ENCODE measurements at places on chromosomes 2 and 18. TPM values are rescaled to one million over a fixed set of nuclear protein-coding genes. Genes with fewer than 3 reads are reported as not detected.

- no peaks in the 10 kb centered on the region for H3K27me3 ChIP-seq
- H3K36me3 ChIP-seq: no peaks in the 10 kb centered on the region
- H3K4me3 ChIP-seq: no peak overlapping the region
- H3K4me1 ChIP-seq: peaks cover 18% of the 10 kb centered on the region
- no peak for DNase-seq
These were observed 60.6 kb downstream of the SCG2 start for GRCh38 chr2:223541546-223541945.

SERPINB7 gene
- 78.2 TPM for total RNA-seq

GRCh38 chr2:241563031-241563507, 4.5 kb downstream of the BOK start:
- DNase-seq: no peak
- no peaks in the 10 kb centered on the region for H3K4me1 ChIP-seq
- no peak overlapping the region for H3K27ac ChIP-seq
- peaks cover 3% of the 10 kb centered on the region for H3K27me3 ChIP-seq

DNA sequence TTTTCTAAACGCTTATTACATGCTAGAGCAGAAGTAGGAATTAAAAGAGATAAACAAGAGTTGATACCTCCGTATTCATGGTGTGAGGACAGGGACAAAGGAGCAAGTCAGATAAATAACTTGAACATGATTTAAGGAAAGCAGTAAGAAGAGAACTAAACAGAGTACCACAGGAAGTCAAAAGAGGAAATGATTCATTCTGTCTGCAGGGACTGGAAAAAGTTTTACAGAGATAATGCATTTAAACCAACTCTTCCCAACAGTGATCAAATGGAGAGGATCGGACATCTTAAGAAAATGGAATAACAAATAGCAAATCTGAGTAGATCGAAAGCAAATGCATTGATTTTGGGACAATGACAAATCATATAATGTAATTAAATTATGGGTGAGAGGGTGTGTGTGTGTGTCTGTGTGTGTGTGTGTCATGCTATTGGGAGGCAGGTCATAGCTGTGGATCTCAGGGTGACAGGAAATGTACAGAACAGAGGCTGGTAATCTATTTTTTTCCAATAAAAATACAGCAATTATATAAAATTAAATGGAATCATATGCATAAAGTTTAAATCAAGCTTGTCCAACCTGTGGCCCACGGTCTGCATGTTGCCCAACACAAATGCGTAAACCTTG, 113.4 kb downstream of the MC4R start:
- H3K4me1 ChIP-seq: no peaks in the 10 kb centered on the region
- H3K36me3 ChIP-seq: no peaks in the 10 kb centered on the region
- H3K27me3 ChIP-seq: no peaks in the 10 kb centered on the region
- DNase-seq: no peak
- H3K27ac ChIP-seq: no peak overlapping the region

- DNase-seq: no peak
- H3K4me1 ChIP-seq: peaks cover 25% of the 10 kb centered on the region
- no peaks in the 10 kb centered on the region for H3K27me3 ChIP-seq
- no peaks in the 10 kb centered on the region for H3K36me3 ChIP-seq
These were observed 65.4 kb downstream of the TACR1 start for GRCh38 chr2:75133621-75134570.

GRCh38 chr2:118496870-118497611, 350.4 kb downstream of the EN1 start:
- H3K36me3 ChIP-seq: no peaks in the 10 kb centered on the region
- no peak for DNase-seq
- H3K4me1 ChIP-seq: no peaks in the 10 kb centered on the region
- H3K27ac ChIP-seq: no peak overlapping the region

GPBAR1 gene
- 5.7 TPM for total RNA-seq

GRCh38 chr18:45136381-45137086, 455.8 kb downstream of the SETBP1 start:
- peaks cover 4% of the 10 kb centered on the region for H3K27me3 ChIP-seq
- no peak for DNase-seq
- H3K4me1 ChIP-seq: peaks cover 4% of the 10 kb centered on the region

FAM110C gene
- total RNA-seq: 2.6 TPM

DNA sequence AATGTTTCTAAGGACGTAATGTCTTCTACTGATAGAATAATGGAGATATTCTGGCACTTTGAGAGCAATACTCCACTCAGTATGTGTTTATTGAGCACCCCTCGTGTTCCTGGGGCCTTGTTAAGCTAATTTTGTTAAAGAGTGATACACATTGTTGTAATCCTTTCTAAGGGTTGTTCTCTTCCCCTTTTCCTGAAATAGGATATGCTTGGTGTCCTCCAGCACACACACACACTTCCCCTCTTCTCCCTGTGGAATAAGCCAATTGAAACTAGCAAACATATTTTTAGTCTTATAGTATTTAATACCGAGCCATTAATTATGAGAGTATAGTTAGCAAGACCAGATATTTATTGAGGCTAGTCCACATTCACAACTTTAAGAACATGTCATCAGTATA, 114.1 kb downstream of the CRIM1 start:
- H3K27me3 ChIP-seq: no peaks in the 10 kb centered on the region
- H3K27ac ChIP-seq: no peak overlapping the region
- DNase-seq: no peak
- H3K36me3 ChIP-seq: peaks cover 42% of the 10 kb centered on the region
- no peak overlapping the region for H3K4me3 ChIP-seq

GRCh38 chr2:65583061-65583460, 150.7 kb upstream of the SPRED2 start:
- no peaks in the 10 kb centered on the region for H3K4me1 ChIP-seq
- DNase-seq: no peak

GRCh38 chr2:199861132-199861774, 10.3 kb upstream of the FTCDNL1 start:
- peaks cover 41% of the 10 kb centered on the region for H3K27me3 ChIP-seq
- no peak overlapping the region for H3K4me3 ChIP-seq
- no peaks in the 10 kb centered on the region for H3K4me1 ChIP-seq
- DNase-seq: no peak
- no peak overlapping the region for H3K27ac ChIP-seq

DNA sequence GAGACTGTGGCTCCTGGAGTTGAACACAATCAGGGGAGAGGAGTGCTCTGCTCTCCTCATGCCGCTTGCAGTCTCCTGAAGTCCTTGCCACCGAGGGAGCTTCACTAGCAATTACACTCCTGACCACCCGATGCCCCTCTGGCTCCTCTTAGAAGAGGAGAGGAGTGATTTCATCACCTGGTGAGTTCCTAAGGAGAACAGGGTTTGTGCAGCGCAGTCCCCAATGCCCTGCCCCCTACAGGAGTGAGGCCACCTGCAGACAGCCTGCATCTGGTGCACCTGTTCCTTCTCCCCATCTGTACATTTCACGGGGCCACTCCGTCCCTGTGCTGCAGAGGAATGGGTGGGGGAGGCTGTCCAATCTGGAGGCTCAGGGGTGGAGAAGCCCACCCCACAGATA, 267.2 kb downstream of the HRH4 start:
- peaks cover 19% of the 10 kb centered on the region for H3K4me1 ChIP-seq
- H3K4me3 ChIP-seq: no peak overlapping the region
- no peak for DNase-seq
- H3K27ac ChIP-seq: no peak overlapping the region
- peaks cover 16% of the 10 kb centered on the region for H3K27me3 ChIP-seq

SLC30A3 gene
- 0.53 TPM for total RNA-seq

EVA1A gene
- total RNA-seq: 10.8 TPM

DNA sequence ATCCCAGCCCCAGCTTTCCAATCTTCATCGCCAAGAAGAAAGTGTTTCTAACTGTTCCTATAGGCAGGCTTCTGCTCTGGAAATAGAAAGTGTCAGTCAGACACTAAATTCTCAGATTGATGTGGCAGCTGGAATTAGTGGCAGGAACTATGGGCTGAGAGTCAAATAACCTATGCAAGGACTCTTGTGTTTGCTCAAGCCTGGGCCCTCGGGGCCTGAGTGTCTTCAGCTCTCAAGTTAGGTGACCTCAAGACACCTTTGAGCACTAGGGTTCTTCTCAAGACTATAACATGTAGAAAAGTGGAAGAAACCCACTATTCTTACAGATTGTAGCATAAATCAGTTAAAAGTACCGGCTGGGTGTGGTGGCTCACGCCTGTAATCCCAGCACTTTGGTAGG, 694.5 kb downstream of the RNF144A start:
- no peak overlapping the region for H3K27ac ChIP-seq
- peaks cover 9% of the 10 kb centered on the region for H3K27me3 ChIP-seq
- no peak for DNase-seq

DNA sequence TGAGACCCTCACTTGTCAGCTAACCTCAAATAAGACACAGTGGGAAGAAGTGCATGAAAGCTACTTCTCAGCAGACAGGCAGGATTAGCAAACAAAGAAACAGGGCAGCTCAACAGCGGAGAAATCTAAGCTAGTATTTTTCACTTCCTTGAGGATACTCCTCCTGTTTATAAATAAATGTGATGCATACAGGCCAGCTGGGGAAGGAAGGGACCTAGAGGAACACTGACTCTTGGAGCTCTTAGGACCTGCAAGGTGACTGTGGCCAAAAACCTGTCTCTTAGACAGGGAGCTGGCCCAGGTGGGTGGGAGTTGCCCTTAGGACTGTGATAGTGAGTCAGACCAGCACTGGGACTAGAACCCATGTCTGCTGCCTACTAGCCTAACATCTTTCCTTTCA, 4.8 kb downstream of the REEP1 start:
- H3K4me3 ChIP-seq: no peak overlapping the region
- peaks cover 51% of the 10 kb centered on the region for H3K27me3 ChIP-seq
- no peak for DNase-seq
- no peaks in the 10 kb centered on the region for H3K36me3 ChIP-seq

GRCh38 chr2:24913911-24914310, 6.1 kb downstream of the ADCY3 start:
- H3K4me1 ChIP-seq: peaks cover 23% of the 10 kb centered on the region
- H3K27ac ChIP-seq: no peak overlapping the region
- H3K36me3 ChIP-seq: peaks cover 23% of the 10 kb centered on the region
- no peak overlapping the region for H3K4me3 ChIP-seq

ST6GAL2 gene
- 18.7 TPM for total RNA-seq

DNA sequence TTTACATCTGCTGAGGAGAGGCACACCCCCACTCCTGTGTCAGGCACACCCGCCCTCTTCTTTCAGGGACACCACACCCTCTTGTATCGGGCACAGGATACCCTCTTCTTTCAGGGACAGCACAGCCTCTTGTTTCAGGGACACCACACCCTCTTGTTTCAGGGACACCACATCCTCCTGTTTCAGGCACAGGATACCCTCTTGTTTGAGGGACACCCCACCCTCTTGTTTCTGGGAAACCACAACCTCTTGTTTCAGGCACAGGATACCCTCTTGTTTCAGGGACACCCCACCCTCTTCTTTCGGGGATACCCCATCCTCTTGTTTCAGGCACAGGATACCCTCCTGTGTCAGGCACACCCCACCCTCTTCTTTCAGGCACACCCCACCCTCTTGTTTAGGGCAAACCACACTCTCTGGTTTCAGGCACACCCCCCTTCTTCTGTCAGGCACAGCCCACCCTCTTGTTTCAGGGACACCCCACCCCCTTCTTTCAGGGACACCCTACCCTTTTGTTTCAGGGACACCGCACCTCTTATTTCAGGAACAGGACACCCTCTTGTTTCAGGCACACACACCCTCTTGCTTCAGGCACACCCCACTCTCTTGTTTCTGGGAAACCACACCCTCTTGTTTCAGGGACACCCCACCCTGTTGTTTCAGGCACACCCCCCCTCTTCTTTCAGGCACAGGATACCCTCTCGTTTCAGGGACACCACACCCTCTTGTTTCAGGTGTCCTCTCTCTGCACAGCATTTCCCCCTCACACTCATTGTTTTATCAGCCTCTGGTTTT, 96.2 kb downstream of the TPO start:
- H3K36me3 ChIP-seq: no peaks in the 10 kb centered on the region
- peaks cover 5% of the 10 kb centered on the region for H3K4me1 ChIP-seq
- no peak for DNase-seq
- peaks cover 23% of the 10 kb centered on the region for H3K27me3 ChIP-seq
- H3K4me3 ChIP-seq: no peak overlapping the region

GPR75 gene
- total RNA-seq: 4.1 TPM

DNA sequence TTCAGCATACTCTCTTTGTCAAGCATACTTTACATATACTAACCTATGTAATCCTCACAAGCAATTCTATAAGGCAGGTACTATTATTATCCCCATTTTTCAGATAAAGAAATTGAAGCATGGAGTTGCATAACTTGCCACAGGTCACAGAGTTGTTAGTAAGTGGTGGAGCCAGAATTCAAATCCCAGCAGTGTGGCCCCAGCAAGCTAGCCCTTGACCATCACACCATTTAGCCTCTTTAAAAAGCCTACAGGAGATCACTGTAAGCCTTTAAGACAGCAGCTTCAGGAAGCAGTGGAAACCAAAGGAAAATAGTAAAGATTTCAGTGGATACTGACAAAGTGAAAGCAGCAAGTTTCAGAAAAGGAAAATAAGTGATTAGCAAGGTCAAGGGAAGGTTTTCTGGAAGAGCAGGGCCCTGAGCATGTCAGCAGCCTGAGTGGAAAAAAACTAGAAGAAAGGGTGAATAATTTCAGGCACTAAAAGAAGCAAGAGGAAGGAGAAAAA, 11.7 kb downstream of the B4GALT6 start:
- no peak overlapping the region for H3K27ac ChIP-seq
- no peaks in the 10 kb centered on the region for H3K27me3 ChIP-seq
- H3K4me3 ChIP-seq: no peak overlapping the region

ABCB6 gene
- total RNA-seq: 40.4 TPM

GRCh38 chr2:186281726-186282125, 204.3 kb upstream of the ZC3H15 start:
- no peak for DNase-seq
- H3K4me1 ChIP-seq: no peaks in the 10 kb centered on the region
- no peaks in the 10 kb centered on the region for H3K36me3 ChIP-seq
- H3K27ac ChIP-seq: no peak overlapping the region

GRCh38 chr2:214293593-214293992, 117.3 kb upstream of the VWC2L start:
- no peak overlapping the region for H3K4me3 ChIP-seq
- H3K27ac ChIP-seq: no peak overlapping the region
- no peak for DNase-seq
- H3K36me3 ChIP-seq: no peaks in the 10 kb centered on the region
- no peaks in the 10 kb centered on the region for H3K4me1 ChIP-seq

GRCh38 chr2:234971496-234971895, 19.7 kb downstream of the SH3BP4 start:
- no peaks in the 10 kb centered on the region for H3K27me3 ChIP-seq
- no peak for DNase-seq
- H3K4me1 ChIP-seq: peaks cover 49% of the 10 kb centered on the region
- no peak overlapping the region for H3K4me3 ChIP-seq
- no peak overlapping the region for H3K27ac ChIP-seq
- peaks cover 28% of the 10 kb centered on the region for H3K36me3 ChIP-seq

Data from type B pancreatic cell (in vitro differentiated cells).